NCI-H2029 treated with DMSO at 0.1 percent for 48 hours (cell line): ENCODE measurements at places on chromosomes 5 and 9.

DNA sequence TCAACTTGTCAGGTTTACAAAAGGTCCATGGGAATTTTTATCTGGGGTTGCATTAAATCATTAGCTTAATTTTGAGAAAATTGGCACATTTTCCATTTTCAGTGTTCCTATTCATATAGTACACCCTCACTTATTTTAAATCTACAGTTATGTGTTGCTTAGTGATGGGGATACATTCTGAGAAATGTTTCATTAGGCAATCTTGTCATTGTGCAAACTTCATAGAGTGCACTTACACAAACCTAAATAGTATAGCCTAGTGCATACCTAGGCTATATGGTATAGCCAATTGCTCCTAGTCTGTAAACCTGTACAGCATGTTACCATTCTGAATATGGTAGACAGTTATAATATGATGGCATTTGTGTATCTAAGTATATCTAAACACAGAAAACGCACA, 19.8 kb upstream of the FAM151B start:
- DNase-seq, result no peak

- peak; percentile 10 for DNase-seq
Measured at GRCh38 chr5:145854651-145855258, 18.1 kb downstream of the GRXCR2 start.

DNA sequence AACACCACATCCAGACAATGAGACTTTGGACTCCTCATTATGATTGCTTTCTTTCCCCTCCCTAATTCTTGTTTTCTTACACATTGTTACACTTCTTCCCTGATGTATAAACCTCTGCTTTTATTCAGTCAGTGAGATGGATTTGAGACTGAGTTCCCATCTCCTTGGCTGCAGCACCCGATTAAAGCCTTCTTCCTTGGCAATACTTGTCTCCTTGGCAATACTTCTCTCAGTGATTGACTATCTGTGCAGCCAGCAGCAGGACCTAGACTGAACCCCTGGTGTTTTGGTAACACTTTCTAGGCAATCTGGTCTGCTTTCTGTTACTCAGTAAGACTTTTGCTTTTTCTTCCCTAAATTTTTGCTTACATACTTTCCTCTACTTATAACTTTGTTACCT, 492.8 kb upstream of the SMC2 start:
- DNase-seq, result no peak

DNA sequence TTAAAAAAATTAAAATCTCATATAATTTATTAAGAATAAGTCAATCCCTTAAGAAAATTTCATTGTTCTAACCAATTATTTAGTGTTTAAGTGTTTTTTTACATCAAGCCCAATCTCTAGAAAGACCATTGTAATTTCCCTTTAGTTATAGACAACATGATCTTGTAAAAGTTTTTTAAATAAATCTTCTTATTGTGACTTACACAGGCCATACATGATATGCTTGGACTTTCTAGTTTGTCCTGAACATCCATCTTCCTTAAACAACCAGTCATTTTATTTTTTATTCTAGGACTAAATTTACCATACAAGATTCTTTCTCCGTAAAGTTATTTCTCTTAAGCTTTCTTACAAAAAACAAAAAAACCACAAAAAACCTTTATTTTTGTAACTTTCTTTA, 126.5 kb upstream of the MAST4 start:
- no peak for DNase-seq
